ENCODE measurements at places on chromosomes 13 and 19.

- DNase-seq, result no peak
These were observed 256.1 kb downstream of the SLITRK6 start for GRCh38 chr13:85543144-85543543.

DNA sequence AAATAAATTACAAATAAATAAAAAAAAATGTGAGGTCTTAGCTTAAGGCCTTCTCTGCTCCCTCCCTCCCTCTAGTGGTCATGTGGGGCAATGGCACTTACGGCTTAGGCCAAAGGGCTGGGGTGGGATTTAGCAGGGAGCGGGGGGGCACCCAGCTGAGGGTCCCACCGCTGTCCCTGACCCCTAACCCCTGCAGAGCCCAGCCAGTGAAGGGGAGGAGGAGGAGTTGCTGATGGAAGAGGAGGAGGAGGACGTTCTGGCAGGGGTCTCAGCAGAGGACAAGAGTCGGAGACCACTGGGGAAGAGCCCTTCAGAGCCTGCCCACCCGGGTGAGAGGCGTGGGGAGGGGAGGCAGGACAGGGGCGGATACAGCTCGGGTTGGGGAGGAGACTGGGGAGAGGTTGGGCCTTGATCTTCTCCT lies 9.3 kb downstream of the MPND start:
- no peak for DNase-seq

DNA sequence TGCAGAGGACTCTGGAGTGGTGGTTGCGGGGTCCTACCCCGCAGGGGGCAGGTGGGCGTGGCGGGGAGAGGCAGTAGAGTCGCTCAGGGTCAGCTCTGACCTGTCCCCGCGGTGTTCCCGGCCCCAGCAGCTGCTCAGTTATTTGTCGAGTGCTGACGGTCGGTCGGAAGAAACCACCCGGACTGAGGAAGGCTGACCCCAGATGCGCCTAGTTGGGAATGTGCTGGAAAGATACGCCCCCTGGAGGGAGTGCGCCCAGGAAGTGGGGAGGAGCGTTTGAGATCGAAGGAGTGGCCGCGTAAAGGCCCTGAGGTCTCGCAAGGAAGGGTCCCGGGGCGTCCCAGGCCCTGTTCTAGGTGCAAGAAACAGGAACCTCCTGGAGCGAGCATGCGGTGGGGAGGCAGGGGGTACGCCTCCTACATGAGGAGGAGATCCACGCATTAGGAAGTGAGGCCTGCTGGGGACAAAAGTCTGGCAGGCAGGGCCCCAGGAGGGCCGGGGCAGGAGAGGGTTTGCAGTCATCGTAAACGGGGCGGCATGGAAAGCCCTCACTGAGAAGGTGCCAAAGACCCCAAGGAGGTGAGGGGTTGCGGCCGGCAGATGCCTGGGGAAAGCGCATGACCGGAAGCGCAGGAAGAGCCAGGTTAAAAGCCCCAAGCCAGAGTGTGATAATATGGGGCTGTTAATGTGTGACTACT lies 9.2 kb downstream of the CCDC8 start:
- DNase-seq, result no peak

DNA sequence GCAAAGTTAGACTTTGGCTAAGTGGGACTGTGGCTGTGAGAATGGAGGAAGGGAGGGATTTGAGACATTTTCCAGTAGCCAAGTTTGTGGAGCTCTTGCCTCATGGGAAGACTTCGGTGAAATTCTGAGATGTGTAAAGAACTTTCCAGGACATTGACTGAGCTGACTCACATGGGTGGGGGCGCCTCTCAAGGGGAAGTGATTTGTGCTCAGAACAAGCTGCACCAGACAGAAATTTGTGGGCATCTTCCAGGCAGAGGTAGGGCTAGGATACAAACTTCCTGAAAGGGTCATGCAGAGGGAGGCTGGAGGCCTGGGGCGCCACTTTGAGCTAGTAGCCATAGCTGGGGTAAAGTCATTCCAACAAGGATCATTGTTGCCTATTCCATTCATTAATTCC lies 9.8 kb upstream of the SIGLEC10 start:
- no peak for DNase-seq

- DNase-seq, result no peak
These were observed 5.2 kb downstream of the ERF start for GRCh38 chr19:42249769-42250168.

- no peak for DNase-seq
These were observed 4.3 kb downstream of the CD209 start for GRCh38 chr19:7742991-7743390.

DNA sequence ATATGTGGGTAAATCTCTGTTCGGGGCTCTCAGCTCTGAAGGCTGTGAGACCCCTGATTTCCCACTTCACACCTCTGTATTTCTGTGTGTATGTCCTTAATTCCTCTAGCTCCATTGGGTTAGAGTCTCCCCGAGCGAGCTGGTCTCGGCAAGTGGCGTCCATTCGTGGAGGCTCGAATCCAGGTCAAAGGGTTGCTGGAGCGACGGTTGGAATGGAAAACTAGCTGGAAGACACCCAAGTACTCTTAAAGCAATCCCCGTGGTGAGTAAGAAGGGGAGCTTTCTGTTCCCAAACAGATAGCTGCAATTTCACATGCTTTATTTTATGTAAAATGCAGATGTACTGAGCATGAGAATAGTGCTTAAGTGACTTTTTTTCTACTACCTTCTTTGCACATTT lies 277.5 kb upstream of the SGCG start:
- no peak for DNase-seq

GRCh38 chr13:93857126-93857525 lies 622.4 kb downstream of the DCT start:
- no peak for DNase-seq

DNA sequence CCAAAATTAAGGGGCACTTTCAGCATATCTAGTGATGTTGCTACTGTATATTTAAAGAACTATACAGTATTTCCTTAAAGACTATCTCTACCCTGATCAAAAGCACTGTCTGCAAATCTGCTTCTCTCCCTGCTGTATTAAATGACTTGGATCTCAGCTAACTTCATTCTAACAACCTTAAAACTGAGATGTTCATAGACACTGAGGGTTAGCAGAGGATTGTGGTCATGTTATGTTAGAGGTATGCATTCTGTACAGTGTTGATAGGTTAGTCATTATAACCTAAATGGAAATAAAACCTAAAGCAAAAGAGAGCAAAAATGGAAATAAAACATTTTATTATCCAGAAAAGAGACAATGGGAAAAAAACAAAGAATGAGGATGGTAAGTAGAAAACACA lies 9.9 kb downstream of the GPR183 start:
- no peak for DNase-seq

- DNase-seq, result peak; percentile 88
These were observed 20.3 kb upstream of the AKT2 start for GRCh38 chr19:40305403-40305802.

- DNase-seq, result no peak
These were observed 10.4 kb downstream of the SPINT2 start for GRCh38 chr19:38274739-38275138.

- DNase-seq, result no peak
These were observed 3.2 kb downstream of the ZNF628 start for GRCh38 chr19:55479451-55480230.

- DNase-seq, result no peak
These were observed 1793.8 kb upstream of the PCDH20 start for GRCh38 chr13:63209330-63210017.

DNA sequence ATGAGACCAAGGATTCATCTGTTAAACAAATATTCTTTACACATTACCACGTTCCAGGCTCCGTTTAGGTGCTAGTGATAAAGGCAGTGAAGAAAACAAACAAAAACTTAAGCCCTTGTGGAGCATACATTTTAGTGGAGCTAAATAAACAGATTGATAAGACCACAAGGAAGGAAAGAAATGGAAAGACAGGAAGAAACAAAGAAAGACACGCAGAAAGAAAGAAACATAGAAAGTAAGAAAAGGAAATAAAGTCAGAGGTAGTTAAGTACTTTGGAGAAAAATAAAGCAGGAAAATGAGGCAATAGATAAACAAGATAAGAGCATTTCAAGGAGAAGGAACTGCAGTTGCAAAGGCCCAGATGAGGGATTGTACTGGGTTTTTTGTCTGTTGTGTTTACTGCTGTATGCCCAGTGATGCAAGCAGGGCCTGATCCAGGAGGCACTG lies 998 bp downstream of the NFKBIB start:
- no peak for DNase-seq

GRCh38 chr13:83880275-83881139 lies 1.8 kb downstream of the SLITRK1 start:
- no peak for DNase-seq

- DNase-seq, result no peak
These were observed 88.2 kb upstream of the ARGLU1 start for GRCh38 chr13:106656186-106656585.

DNA sequence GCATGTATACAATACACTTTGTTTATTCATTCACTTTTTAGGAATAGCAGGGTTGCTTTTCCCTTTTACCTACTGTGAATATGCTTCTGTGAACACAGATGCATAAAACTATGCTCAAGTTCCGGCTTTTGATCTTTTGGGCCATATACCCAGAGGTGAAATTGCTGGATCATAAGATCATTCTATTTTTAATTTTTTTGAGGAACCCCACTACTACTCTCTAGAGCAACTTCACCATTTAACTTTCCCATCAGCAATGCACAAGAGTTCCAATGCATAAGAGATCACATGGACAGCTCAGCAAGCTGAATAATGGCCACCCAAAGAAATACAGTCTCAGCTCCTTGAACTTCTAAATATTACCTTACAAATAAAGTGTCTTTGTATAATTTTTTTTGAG lies 17.0 kb upstream of the SIGLEC10 start:
- no peak for DNase-seq

GRCh38 chr13:48976576-48977285 lies 1.0 kb downstream of the FNDC3A start:
- DNase-seq, result no peak

- DNase-seq, result no peak
These were observed 221.9 kb upstream of the PCDH17 start for GRCh38 chr13:57409656-57410055.

DNA sequence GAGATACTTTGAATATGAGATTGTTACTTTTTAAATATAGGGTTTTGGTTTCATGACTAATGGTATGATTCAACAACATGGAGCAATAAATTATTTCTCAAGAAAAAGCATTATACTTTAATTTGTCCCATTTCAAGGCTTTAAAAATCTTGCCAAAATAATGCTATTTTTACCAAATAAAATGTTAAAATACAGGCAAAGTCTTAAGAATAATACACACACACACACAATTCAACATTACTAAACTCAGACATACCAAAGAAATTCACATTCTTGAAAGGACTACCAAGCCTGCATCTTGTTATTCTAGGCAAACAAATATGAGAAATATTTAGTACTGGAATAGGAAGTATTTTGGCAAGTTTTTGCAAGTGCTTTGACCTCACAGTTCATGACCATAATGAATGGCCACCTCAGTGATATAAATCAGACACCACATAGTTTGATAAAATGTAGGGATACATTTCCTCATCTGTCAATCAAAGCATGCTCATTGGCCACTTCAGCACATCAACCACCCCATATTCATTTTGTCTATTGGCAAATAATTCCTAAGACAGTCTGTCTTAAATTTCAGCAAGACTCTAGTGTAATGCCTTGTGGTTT lies 107.2 kb downstream of the NALCN start:
- DNase-seq, result peak; percentile 20

- DNase-seq, result no peak
These were observed 1.5 kb downstream of the DZIP1 start for GRCh38 chr13:95642999-95643398.

GRCh38 chr19:14105680-14106079 lies 11.9 kb downstream of the PRKACA start:
- DNase-seq, result no peak

DNA sequence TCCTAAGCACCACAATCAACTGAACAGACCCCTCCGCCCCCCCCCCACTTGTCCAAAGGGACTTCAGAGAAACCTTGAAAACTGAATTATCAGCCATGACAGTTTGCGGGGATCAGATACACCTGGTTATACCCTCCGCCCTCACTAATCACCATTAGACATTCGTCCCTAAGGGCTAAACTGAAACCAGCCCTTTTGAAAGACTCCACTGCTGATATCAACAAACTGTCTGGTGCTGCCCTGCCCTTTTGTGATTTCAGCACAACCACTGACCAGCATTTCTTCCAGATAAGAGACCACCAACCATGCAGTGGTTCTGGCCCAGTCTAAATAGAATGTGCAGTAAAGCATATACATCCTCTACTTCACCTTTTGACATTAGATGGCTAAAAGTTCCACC lies 1422.9 kb downstream of the EFNB2 start:
- no peak for DNase-seq

DNA sequence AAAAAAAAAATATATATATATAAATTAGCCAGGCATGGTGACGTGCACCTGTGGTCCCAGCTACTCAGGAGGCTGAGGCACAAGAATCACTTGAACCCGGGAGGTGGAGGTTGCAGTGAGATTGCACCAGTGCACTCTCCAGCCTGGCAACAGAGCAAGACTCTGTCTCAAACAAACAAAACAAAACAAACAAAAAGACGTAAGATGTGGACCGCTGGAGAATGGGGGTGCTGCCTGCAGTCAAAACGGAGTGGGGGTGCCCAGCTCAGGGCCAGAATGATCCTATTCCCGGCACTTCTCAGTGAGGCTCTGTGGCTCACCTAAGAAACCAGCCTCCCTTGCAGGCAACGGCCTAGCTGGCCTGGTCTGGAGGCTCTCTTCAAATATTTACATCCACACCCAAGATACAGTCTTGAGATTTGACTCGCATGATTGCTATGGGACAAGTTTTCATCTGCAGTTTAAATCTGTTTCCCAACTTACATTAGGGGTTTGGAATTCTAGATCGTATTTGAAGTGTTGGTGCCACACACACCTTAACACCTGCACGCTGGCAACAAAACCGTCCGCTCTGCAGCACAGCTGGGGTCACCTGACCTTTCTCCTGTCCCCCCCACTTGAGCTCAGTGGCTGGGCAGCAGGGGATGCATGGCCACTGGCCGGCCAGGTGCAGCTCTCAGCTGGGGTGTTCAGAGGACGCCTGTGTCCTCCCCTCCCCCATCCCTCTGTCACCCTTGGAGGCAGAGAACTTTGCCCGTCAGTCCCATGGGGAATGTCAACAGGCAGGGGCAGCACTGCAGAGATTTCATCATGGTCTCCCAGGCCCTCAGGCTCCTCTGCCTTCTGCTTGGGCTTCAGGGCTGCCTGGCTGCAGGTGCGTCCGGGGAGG lies at the start of gene F7:
Gene F7, plus strand, starts transcription at position 760 of the 889 bp plus-strand sequence. Its CDS starts 51 bp downstream, at position 811.
- no peak for DNase-seq

- DNase-seq, result no peak
These were observed 11.3 kb downstream of the DDX39A start for GRCh38 chr19:14407605-14408484.

GRCh38 chr19:57754091-57754673 lies 7.6 kb downstream of the ZNF776 start:
- no peak for DNase-seq

GRCh38 chr19:45469132-45469944 lies 1.5 kb downstream of the FOSB start:
- peak; percentile 94 for DNase-seq

GRCh38 chr19:21463449-21464105 lies 41.8 kb upstream of the ZNF429 start:
- DNase-seq, result no peak
